ENCODE measurements at places on chromosomes 12 and 14.
A peak's percentile ranks its signal among the peaks of the same experiment; 100 is the strongest.

DNA sequence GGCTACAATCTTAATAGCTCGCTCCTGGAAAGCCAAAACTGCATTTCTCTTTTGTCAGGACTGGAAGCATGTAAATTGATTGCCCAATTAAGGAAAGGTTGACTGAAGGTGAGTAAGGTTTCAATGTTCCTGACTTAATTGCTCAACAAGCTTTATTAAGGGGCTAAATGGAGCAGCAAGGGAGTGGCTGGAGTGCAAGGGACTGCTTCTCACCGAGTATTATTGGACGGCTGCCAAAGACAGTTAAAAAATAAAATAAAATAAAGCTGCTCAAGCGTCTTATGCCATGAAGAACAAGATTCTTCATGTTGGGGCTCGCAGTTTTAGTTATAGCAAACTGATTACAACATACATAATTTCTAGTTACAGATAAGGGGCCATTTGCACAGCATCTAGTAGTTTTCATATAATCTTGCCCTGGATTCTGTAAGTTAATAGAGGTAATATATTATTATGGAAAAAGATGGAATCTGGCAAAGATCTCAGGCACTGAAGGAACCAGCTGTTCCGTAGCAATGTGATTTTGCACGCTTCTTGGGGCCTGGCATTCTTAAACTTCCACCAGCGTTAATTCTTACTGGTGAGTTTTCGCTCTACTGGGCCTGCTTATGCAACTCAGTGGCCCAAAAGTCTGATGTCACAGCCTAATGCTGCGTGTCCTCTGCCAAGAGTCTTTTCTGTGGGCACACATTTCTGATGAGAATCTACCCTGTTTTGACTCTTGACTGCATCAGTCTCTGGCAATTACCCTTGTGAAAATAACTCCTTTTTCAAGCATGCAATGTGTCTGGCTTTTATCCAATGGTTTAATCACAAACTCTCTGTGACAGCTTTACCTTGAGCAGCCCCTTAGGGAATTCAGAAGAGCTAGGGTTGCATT is 108.5 kb downstream of the SLC38A1 start:
- DNase-seq, result no peak

- DNase-seq, result no peak
Observed at GRCh38 chr12:62210422-62210821, 49.8 kb upstream of the USP15 start.

GRCh38 chr14:74480046-74480445 is 13.1 kb downstream of the NPC2 start:
- no peak for DNase-seq

DNA sequence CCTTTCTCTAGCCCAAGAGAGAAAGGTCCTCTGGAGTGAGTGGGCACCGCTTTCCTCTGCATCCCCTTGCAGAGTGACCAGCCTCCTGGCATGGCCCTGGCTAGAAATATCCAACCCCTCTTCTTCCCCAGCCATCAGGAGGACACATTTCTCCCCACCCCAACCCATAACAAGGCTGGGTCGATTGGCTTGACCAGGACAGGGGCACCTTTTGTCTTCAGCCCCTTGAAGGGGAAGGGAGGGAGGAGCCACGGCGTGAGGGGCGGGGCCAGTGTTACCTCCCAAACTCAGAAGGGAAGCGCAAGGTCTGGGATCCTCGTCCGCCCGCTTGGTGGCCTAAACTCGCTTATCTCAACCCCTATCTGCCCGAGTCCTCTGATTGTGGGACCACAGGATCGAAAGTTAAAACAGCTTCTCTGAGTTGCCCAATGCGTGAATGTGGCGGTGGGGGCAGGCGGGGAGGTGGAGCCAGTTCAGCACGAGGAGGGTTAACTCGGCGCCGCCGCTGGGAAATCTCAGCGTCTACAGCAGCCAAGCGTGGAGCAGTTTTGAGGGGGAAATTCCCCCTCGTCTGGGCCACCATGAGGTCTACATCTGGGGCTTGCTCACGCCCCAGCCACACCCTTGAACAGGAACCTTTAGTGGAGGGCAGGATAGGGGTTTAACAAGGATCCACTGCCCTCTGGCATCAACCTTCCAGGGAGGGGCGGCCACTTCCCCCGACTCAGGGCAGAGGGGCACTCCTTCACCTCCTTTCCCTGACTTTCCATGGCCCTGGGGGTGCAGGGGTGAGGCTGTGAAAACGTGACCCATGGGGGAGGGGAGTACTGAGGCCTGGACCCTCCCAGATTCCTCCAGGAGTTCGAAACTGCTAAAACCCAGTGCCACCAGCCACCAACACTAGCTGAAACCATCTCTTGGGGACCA is 795 bp downstream of the STAT6 start:
- peak; percentile 93 for DNase-seq

DNA sequence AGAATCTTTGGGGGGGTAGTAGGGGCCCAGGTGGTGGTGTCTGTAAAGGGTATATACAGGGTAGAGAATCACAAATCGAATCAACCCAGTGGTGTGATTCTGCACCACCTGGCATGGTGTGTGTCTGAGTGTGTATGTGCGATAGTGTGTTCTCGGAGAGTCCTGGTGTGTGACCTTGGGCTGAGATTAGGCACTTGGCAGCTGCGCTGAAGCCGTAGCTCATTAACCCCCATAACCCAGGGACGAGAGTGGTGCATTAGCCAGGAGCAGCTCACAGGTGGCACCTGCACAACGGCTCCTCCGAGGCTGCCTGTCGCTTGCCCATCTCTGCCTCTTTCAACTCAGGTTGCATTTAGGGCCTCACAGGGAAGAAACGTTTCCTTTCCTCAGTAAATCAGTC is 15.6 kb upstream of the TESC start:
- no peak for DNase-seq

- DNase-seq, result no peak
Observed at GRCh38 chr14:101556566-101557320, 4.6 kb upstream of the DIO3 start.

DNA sequence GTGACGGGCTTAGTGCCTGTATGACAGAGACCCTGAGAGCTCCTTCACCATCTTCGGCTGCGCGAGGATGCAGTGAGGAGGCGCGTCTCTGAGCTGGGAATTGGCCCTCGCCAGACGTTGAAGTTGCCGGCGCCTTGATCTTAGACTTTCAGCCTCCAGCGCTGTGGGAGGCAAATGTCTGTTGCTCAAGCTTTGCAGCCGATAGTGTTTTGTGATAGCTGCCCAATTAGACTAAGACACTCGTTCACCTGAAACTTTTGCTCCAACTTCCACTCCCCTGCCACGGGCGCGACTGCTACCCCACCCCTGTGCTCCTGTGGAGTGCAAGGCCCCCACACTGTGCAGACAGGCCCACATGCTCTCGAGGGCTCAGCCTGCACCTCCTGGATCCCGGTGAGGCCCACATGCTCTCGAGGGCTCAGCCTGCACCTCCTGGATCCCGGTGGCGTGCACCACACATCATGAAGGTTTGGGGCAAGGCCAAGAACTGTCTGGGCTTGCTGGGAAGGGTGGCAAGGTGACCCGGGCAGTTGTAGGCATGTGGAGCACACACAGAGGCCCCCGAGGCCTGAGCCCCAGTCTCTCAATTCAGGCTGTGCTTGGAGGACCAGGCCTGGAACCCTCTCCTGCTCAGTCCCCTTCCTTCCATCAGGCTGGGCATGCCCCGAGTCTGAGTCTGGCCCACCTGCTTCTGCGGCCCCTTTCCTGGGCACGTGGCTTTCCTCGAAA is 324.6 kb downstream of the TMEM121 start:
- no peak for DNase-seq

- DNase-seq, result no peak
Observed at GRCh38 chr12:108029051-108029835, 99.8 kb upstream of the WSCD2 start.

DNA sequence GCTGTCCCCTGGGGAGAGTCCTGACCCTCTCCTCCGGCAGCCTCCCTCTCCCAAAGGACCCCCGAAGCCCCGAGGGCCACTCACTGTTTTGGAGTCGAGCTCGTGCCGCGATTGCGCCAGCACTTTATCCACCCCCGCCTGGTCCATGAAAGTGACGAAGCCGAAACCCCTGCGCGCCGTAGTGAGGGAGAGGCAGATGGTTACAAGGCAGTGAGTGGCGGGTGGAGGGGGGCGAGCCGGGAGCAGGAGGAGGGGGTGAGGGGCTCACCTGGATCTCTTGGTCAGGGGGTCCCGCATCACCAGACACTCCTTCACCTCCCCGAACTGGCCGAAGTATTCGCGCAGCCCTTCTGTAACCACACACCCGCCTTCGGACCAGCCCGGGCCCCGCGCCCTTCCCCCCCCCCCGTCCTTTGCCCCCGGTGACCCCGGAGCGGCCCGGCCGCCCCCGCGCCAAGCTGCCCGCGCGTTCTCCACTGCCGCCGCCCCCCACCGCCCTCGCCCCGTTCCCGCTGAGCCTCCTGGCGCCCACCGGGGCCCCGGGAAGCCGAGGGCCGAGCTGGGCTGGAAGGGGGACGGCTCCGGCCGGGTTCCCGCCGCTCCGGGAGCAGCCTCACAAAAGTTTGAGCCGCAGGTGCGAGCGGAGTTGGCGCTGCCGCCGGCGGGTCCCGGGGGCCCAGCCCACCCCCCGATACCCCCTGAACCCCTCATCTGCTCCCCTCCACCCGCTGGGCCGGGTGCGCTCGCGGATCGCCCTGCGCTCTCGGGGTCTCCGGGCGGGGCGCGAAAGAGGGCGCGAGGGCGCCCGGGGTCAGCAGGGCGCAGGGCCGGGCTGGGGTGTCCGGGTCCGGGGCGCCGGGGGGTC is 808 bp downstream of the MSI1 start:
- DNase-seq, result no peak

- no peak for DNase-seq
Observed at GRCh38 chr14:64825006-64825405, 54.7 kb downstream of the SPTB start.

DNA sequence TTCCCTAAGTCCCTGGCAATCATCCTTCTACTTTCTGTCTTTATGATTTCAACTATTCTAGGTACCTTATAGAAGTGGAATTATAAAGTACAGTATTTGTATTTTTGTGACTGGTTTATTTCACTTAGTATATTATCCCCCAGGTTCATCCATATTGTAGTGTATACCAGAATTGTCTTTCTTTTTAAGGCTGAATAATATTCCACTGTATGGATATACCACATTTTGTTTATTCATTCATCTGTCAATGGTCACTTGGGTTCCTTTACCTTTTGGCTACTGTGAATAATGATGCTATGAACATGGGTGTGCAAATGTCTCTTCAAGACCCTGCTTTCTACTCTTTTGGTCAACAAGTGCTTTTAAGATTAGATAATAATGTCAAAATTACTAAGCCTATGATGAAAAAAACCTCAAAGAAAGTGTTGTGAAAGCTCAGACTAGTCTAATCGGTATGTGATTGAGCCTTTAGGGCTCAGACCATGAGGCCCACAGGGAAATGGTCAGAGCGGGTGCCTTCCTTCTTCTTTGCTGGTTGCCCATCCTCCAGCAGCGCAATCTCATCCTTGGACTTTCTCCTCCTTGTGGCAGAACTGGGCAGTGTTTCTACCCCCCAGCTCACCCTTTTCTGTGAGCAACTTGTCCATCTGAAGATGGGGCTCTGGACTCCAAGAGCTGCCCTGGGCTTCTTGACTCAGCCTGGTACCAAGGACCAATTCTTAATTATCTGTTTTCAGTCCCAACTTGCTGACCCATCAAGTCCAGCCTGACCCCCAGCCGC is 105.4 kb downstream of the TTC8 start:
- no peak for DNase-seq

DNA sequence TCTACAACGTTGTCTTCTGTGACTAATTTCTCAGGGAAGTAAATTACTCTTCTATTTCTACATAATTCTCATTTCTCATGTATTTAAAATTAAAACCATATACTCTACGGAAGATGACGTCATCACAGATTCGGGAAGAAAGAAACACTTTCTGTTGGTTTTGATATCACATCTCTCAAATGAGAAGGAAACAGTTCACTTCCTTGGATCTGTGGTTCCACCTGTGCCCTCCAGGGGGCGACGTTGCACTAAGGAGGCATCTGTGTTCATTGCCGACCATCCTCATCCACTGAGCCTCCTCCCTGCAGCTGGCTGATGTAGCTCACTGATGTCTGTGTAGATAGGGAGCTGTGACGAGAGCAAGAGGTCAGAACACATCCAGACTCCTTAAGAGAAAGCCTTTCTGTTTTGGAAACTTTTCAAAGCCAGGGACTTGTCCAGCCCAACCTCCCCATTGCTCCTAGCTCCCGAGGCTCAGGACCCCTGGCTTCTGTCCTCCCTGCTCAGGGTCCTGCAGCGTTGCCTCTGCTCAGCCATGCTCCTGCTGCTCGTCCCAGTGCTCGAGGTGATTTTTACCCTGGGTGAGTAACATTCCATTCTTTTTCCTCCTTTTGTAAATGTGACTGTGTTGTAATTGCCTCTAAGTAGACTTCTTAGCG is 172.7 kb upstream of the OR4E1 start:
- DNase-seq, result no peak

GRCh38 chr14:51938137-51938536 is 51.2 kb upstream of the RTRAF start:
- no peak for DNase-seq
